ENCODE measurements at places on chromosomes 6 and 20.

GRCh38 chr6:155974359-155974758, 518.7 kb upstream of the NOX3 start:
- no peak for DNase-seq

- no peak for DNase-seq
These were observed 413.5 kb downstream of the PRKN start for GRCh38 chr6:162313922-162314660.

GRCh38 chr20:37980383-37980782, 52.9 kb downstream of the TTI1 start:
- peak; percentile 36 for DNase-seq

- no peak for DNase-seq
These were observed 368.9 kb downstream of the UTRN start for GRCh38 chr6:144653885-144654505.

DNA sequence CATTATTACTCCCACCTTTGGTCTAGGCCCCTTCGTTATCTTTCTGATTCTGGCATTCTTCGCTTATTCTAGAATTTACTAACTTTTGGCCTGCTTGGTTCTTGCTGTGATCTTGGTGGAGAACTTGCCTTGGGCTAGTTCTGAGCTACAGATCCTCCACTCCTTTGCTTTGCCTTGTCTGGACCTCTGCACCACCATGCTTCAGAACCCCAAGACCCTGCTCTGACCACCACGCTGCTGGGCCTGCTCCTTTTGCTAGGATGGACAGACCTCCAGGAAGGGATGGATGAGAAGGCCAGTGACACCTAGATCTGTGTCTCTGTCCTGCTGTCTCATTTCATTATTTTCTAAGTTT, 30.4 kb upstream of the CCN2 start:
- DNase-seq = no peak

DNA sequence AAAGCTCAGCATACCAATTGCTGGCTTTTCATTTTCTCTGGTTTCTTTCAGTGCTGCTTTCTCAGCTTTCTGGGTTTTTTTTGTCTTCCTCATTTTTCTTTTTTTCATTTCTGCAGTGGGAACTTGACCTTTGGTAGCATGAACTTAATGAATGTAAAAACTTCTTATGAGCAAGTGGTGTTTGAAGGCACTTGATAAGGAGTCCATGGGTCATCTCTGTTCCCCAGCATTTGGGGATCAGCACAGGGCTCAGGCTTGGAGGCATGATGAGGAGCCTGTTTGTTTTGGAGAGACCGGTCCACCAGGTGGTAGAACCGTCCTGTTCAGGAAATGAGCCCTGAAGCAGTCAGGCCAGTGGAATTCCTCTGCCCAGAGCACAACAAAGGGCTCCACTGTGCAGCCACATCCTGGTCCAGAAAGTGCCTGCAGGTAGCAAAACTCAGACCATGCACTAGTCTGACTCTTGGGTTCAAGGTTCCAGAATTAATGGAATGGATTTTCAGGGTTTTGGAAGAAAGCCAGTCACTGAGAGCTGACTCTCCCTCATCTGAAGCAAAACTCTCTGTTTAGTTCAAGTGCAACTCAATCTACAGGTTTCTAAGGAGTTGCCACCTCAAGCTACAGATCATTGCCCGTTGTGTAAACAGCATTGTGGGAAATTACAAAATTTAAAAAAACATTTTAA, 52.3 kb upstream of the ADGRF1 start:
- peak; percentile 97 for DNase-seq

GRCh38 chr20:53950578-53950977, 119.8 kb downstream of the BCAS1 start:
- no peak for DNase-seq

GRCh38 chr6:30724906-30725667, 4.9 kb downstream of the TUBB start:
- no peak for DNase-seq

- no peak for DNase-seq
These were observed 270.7 kb upstream of the TAB2 start for GRCh38 chr6:149046822-149047246.

- no peak for DNase-seq
These were observed 901.7 kb upstream of the CITED2 start for GRCh38 chr6:140276133-140276532.

DNA sequence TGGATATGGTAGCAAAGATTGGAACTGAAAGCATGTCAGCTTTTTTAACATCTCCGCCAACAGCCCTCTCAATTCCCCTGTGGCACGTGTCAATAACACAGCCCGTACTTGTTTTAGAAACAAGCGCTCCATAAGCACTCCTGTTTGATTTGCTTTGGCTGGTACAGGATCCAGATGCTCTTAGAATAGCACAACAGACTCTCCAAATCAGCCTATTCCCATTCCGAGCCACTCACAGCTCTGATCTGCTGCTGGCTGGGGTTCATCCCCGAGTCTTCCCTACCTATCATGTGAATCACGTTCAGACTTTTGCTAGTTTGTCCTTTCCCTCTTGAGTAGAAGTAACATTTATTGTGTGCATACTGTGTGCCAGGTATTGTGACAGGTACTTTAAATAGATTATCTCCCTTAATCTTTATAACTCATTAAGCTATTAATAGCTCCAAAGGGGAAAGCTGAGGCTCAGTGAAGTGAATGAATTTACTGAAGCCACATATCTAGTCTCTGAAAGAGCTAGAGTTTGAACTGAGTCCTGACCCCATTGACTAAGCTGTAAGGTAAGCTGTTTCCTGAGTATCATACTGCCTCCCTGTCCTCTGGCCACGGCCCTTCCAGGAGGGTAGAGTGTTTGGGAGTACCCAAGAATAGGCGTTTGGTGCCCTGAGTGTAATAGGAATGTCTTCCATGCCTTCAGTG, 46.7 kb downstream of the RALY start:
- no peak for DNase-seq

DNA sequence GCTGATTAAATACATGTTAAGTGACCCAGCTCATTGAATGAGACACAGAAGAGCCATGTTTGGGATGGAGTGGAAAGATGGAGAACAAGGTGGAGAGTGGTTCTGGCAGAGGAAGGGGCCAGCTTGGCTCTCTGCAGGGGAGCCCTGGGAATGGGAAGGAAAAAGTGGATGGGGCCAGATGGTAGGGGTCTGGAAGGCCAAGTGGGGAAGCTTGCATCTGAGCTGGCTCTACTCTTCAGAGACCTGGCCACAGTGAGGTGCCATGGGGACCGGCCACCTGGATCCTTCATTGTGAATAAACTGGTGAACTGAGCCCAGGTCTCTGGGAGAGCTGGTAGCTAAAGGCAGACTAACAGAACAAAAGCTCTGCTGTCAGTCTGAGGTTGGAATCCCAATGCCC, 48.9 kb upstream of the SIRPA start:
- no peak for DNase-seq

DNA sequence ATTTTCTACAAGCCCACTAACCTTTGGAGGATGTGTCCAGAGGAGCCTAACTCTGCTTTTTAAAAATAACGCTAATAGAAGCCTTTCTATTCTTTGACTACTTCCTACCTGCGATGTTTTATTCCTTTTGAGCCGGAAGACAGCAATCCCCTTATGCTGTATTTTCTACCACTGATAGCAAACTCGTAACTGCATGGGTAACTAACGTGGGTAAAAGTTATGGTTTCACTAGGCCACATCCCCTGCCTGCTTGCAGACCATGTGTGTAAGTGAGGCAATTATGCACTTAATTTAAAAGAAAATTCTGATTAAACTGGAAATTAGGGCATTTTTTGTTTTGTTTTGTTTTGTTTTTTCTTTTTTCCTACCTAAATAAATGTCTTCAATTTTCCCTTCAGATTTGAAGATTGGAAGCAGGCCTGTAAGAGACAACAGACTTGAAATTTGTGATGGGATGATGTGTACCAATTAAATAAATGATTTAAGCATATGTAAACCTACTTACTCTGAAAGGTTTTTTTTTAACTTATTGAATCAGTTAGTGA, 931 bp downstream of the UFL1 start:
- DNase-seq = no peak

GRCh38 chr20:1838556-1839279, 56.5 kb upstream of the SIRPA start:
- DNase-seq = peak; percentile 79

DNA sequence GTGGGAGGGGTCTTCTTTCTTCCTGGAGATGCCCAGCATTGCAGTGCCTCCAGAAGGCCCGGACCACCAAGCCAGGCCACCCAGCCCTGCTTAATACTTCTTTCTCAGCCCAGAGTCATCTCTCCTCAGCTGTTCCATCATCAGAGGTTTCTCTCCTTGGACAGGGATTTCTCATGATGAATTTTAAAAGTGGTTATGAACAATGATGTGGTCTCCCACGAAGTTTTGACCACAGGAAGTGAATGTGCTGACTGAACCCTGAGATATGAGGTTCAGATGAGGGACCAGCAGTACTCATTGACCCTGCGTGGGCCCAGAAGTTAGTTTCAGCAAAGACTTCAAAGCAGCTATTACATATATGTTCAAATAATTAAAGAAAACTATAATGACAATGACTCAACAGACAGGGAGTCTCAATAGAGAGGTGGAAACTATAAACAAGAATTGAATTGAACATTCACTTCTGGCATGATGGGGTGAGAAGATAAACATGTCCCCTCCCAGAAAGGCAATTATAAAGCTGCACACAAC, 114.5 kb upstream of the SLC22A16 start:
- DNase-seq = no peak

DNA sequence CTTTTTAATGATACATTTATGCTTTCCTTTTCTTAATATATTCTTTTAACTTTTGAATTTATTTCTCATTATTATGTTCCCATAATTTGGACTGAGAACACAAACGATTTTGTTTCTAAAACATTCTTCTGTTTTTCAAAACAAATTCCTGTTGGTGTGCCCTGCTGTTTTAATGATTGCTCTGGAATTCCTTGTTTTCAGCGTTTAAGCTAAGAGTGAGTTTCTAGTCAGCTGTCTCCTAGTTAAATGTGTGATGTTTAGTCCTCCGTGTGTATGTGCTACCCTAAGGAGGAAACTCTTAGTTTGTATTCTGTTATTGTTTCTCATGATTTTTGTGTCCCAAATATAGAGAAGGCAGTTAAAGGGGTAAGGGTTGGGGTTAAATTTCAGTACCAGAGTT, 306.1 kb upstream of the RGS17 start:
- no peak for DNase-seq

DNA sequence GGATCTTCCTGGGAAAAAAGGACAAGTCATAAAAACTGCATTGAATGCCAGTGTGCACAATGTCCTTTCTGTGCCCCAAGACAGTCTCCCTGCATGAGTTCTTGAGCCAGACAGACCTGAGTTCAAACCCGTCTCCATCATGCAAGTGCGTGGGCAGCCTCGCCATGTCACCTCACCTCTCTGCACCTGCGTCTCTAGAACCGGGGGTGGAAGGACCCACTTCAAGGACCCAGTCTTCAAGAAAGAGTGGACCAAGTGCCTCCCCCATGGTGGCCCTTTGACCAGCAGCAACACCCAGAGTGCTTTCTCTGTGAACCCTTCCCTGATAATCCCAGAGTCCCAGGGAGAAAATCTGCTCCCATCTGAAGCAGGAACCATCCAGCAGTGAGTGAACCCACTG, 23.5 kb upstream of the ANGPT4 start:
- DNase-seq = peak; percentile 33

GRCh38 chr6:88492824-88493223, 326.7 kb upstream of the CNR1 start:
- no peak for DNase-seq

DNA sequence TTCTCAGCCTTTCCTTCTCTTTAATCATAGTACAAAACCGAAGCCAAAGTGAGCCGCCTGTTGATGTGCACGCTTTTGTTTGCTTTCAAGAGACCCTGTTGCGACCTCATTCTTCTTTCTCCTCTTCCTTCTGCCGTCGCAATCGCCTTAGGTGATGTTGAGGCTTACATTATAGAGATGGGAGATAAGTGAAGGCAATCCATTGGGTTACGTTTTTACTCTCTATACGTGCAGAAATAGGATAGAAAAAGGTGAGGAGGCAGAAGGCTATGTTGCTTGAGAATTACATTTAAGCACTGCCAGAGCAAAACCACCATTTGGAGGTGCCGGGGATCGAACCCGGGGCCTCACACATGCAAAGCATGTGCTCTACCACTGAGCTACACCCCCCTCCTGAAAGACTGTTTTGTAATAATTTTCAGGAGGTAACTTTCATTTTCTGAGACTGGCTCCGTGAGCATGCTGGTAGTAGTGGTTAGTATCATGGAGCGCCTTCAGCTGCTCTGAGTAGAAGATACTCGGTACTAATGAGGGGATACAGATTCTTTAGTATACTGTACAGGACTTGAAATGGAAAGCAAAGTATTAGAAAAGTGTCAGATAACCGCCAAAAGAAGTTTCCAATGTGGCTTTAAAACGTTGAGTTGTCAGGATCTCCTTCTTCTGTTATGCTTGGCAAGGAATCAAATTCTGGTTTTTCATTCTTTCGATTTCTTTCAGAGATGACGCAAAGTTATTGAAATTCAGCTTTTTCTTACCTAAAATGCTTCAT, 165.6 kb downstream of the TRIM27 start:
- DNase-seq = peak; percentile 77

DNA sequence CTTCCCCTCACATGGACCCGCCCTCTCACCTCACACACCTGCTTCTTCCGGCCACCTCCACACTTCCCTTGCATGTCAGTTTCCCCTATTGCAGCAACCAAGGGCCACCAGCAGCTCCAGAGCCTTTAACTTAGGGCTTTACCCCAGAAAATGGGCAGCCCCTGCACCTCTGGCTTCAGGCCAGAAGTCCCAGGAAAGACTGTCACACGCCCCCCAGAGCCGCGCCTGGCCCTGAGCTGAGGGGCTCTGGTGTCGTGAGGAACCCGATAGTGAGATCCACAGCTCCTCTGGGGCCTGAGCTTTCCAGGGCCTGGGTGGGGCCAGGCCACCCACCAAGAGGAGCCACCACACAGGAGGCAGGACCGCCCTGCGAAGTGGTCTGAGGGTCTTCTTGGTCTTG, 182.4 kb downstream of the DLL1 start:
- DNase-seq = peak; percentile 33

DNA sequence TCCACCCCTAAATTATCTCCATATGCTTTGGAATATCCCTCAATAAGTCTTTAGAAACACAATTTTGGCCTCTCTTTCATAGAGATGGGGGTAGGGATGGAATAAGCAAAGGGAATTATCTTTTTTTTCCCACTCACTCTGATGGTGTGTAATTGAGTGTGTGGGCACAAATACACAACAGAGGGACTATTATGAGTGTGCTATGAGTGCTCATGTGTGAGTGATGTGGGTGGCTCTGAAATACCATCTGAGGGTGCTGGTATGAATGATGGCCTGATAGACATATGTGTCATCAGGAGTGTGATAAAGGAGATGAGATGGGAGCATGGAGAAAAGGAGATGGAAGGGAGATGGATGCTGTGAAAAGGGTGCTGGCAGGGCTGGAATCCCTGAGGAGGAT, 35.6 kb downstream of the GSS start:
- DNase-seq = no peak

- no peak for DNase-seq
These were observed 1.2 kb upstream of the ZNF76 start for GRCh38 chr6:35258336-35258735.

All from islet precursor cell (in vitro differentiated cells).